T-cell (primary cell): ENCODE measurements at places on chromosomes 4 and X.

DNA sequence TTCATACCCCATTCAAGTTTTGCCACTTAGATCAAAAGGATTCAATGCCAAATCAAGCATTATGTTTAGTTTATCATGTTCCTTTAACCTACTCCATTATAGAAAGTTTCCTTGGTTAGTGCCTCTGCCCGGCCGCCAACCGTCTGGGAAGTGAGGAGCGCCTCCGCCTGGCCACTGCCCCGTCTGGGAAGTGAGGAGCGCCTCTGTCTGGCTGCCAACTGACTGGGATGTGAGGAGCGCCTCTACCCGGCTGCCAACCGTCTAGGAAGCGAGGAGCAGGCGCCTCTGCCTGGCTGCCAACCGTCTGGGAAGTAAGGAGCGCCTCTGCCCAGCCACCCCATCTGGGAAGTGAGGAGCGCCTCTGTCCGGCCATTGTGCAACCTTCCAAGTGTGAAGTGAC is 36.3 kb upstream of the PDGFRA start:
- DNase-seq, result no peak

DNA sequence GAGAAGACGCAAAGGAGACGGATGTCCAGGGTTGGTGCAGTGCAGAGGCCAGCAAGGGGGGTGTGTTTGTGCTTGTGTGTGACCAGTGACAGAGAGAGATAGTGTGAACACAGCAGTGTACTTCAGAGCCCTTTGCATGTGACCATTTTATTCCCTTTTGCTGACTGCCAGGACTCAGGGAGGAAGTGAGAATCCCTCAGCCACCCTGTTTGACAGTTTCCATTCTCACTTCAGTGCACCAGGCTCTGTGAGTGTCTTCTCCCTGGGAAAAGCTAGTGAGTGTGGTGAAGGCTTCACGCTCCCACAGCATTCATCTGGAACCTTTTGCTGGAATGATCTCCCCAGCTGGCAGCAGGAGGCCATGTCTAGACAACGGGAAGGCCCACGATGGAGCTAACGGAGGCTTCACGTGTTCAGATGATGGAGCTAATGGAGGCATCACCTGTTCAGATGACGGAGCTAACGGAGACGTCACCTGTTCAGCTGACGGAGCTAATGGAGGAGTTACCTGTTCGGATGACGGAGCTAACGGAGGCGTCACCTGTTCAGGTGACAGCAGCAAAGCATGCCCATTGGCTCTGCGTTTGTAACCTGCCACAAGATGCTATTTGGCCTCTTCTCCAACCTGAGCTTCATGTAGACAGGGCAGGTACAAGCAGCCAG is 195.4 kb downstream of the AFAP1 start:
- DNase-seq, result no peak

DNA sequence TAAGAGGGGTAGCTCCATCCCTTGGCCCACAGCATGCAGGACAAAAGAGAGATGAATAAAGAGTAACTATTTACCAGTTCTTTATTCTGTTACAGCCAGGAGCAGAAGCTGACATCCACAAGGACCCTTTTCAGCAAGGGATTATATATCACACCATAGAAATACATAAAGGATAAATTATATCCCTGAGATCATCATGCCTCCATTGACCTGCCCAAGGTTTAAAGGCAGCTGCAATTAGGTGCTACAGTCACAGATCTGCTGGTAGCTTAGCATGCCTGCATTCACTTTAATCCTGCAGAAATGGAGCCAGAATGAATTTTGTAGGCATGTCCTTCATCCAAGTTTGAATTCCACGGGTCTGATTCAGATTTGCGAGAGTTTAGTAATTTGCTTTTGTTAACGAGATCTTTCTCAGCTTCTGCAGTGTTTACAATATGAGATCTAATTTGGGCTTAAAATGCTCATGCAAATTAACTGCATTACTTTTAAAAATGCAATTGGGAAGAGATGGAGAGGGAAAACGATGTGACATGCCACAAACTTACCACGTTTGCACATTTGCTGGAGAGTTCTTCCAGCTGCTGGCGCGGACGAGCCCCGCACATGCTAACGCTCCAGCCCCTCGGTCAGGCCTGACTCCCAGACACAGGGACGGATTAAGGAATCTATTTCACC is 327.0 kb upstream of the NOCT start:
- DNase-seq, result no peak

GRCh38 chr4:118776157-118776954 is 59.6 kb downstream of the SEC24D start:
- no peak for DNase-seq

- DNase-seq, result no peak
Measured at GRCh38 chr4:96639932-96640331, 800.0 kb downstream of the PDHA2 start.

- DNase-seq, result peak; percentile 40
Measured at GRCh38 chrX:120244735-120245498, 5.7 kb upstream of the ZBTB33 start.

DNA sequence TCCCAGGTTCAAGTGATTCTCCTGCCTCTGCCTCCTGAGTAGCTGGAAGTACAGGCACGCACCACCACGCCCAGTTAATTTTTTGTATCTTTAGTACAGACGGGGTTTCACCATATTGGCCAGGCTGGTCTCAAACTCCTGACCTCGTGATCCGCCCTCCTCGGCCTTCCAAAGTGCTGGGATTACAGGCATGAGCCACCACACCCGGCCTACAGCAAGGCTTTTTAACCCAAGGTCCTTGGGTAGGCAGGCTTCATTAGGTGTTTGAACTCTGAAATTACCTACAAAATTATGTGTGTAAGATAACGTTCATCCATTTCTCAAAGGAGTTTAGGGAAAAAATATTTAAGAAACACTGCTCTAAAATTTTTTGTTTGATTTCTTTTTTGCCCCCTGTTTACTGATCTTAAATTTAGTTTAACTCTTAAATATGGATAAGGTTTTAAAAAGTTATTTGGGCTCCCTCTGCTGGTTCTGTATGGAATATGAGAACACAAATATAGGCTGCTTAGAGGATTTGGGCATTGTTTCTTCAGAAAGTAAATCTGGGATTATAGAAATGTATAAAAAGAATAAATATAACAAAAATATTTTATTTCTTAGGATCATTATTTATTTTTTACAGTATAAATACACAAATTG is 92.8 kb downstream of the CBR4 start:
- no peak for DNase-seq

GRCh38 chrX:2682565-2683177 is 8.4 kb upstream of the CD99 start:
- no peak for DNase-seq

DNA sequence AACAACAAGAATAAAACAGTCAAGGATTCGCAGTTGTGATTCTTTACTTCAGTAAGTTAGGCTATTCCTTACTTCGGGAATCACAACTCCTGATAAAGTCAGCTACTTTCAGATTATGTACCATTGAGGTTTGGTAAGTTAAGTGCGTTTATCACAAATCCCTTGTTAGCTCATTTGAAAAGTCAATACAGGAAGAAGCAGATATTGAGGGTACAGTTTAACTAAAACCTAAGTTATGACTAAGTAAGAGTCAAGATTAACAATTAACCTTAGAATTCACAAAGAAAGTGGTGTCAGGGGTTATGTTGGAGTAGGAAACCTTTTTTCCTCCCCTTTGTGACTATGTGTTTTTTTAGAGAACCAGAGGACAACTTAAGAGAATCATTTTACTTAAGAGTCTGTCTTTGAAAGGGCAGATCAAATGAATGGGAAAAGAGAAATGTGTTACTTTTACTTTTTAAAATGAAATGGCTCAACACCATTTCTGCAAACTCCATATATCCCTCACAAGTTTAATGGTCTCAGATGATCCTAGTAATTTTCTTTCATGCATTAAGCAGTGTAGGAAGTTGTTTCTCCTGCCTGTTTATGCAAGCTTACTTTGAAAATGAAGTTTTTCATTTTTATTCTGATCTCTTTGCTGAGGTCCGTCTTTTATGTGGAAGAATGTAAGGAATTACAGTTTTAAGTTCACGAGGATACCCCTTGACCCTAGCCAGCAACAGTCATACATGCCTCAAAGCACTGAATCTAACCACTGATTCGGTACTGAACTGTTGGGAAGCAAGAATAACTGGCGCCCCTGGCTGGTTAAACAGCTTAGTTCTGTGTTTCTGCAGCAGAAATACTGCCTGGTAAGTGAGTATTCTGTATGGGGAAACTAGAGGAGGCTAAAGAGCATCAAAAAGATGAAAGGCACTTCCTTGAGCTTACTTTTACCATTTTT is 211.7 kb downstream of the SLC4A4 start:
- no peak for DNase-seq

- DNase-seq, result no peak
Measured at GRCh38 chr4:144674711-144675110, 28.8 kb downstream of the HHIP start.

GRCh38 chr4:53786632-53787031 is 195.3 kb upstream of the LNX1 start:
- no peak for DNase-seq

- DNase-seq, result no peak
Measured at GRCh38 chrX:2423282-2423681, 77.5 kb downstream of the DHRSX start.

GRCh38 chr4:173513651-173514050 is 16.4 kb downstream of the HAND2 start:
- no peak for DNase-seq

- no peak for DNase-seq
Measured at GRCh38 chr4:125750828-125751466, 436.2 kb downstream of the FAT4 start.

- no peak for DNase-seq
Measured at GRCh38 chrX:73182502-73183114, 32.0 kb downstream of the NAP1L2 start.

GRCh38 chrX:150845091-150845490 is 53.4 kb downstream of the CD99L2 start:
- DNase-seq, result no peak

GRCh38 chr4:102780476-102781144 is 19.8 kb upstream of the MANBA start:
- DNase-seq, result no peak

- no peak for DNase-seq
Measured at GRCh38 chr4:69909195-69909594, 21.7 kb upstream of the CSN1S1 start.

- DNase-seq, result no peak
Measured at GRCh38 chr4:168883513-168883912, 126.5 kb downstream of the CBR4 start.

DNA sequence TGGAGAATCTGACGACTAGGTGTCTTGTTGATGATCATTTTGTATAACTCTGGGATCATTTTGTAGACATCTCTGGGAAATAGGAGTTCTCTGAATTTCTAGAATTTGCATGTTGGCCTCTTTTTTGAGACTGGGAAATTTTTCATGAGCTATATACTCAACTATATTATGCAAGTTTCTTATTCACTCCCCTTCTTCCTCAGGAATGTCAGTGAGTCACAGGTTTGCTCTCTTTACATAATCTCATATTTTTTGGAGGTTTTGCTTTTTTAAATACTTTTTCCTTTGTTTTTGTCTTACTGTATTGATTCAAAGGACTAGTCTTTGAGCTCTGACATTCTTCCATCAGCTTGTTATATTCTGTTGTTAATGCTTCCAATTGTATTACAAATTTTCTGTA is 1324.2 kb downstream of the TECRL start:
- DNase-seq, result no peak

DNA sequence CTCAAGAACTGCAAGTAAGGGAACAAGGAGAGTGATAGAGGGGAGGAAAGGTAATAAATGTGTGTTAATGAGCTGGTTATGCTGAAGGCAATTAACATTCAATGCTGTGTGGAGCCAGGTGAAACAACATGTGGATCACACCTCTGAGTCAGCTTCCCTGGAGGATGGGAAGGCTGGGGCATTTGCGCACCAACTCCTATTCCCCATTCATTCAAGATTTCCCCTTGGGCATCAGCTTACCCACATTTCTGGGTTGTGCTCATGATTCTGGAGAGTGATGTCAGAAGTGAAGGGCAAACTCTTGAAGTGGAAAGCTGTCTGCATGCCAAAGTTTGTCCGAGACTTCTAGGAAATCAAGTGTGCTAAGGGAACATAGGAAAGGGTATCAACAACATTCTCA is 461.4 kb downstream of the MID1IP1 start:
- DNase-seq, result no peak

GRCh38 chrX:105552395-105552794 is 269.9 kb upstream of the NRK start:
- no peak for DNase-seq
